Mesenteric fat pad (tissue), 1 donor: ENCODE measurements at places on chromosomes 5 and 9. TPM values are rescaled to one million over a fixed set of nuclear protein-coding genes. Genes with fewer than 3 reads are reported as not detected.

SLC25A2 gene
- 0.61 TPM for total RNA-seq

NEURL1B gene
- 35.8 TPM for total RNA-seq

PRDM9 gene
- total RNA-seq: not detected

KCNIP1 gene
- total RNA-seq: not detected

TGFBR1 gene
- 56.2 TPM for total RNA-seq
